GF-D8 (cell line): ENCODE measurements at places on chromosomes 2 and 18.

GRCh38 chr2:30255466-30256408 lies 24.4 kb downstream of the LBH start:
- DNase-seq: no peak

- DNase-seq: no peak
Measured at GRCh38 chr2:127573771-127574170, 38.3 kb downstream of the MYO7B start.

DNA sequence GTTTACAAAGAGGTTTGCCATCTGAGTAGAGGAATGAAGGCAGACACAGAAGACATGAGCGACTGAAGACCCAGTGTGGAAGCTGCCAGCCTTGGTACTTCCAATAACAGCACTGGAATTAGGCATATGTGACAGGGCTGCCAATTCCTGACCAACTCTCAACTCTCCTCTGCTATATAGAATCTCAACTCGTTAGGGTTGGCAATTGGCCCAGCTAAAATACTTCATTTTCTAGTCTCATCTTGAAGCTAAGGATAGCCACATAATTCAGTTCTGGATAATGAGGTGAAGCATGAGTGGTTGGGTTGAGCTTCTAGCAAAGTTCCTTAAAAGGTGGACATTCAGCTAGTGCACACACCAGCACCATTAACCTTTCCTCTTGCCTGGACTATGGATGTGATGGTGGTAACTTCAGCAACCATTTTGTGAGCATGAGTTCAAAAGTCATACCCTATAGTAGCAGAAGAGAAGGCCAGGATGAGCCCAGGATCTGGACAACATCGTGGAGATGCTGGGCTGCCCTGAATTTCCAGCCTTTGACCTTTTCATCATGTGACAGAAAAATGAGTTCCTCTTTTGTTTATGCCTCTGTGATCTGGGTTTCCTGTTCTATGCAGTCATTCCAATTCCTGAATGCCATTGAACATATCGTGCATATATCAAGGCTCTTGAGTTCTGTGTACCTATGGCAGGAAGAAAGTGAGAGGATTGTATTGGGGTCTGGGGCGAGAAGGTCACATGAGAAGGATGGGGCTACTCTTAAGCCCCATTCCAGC lies 68.1 kb upstream of the HAAO start:
- DNase-seq: no peak

DNA sequence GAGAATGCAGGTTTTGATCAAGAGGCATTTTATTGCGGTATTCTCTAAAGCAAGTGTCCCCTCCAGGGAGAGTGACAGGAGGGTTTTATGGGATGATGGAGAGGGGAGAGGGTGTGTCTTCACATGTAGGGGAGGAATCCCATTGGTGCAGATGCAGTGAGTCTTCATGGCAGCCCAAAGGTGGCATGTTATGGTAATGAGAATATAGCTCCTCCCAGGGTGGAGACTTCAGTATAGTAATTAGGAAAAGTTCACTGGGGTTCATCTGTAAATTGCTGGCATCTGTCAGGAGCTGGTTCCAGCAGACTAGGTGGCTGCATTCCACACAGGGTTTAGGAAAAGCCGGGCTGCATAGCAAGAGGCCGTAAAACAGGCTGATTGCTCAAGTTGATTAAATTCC lies 230.7 kb upstream of the CCDC68 start:
- DNase-seq: no peak

- no peak for DNase-seq
Measured at GRCh38 chr2:207934720-207935119, 90.6 kb downstream of the PLEKHM3 start.

GRCh38 chr2:175964195-175964594 lies 37.9 kb downstream of the LNPK start:
- DNase-seq: no peak

DNA sequence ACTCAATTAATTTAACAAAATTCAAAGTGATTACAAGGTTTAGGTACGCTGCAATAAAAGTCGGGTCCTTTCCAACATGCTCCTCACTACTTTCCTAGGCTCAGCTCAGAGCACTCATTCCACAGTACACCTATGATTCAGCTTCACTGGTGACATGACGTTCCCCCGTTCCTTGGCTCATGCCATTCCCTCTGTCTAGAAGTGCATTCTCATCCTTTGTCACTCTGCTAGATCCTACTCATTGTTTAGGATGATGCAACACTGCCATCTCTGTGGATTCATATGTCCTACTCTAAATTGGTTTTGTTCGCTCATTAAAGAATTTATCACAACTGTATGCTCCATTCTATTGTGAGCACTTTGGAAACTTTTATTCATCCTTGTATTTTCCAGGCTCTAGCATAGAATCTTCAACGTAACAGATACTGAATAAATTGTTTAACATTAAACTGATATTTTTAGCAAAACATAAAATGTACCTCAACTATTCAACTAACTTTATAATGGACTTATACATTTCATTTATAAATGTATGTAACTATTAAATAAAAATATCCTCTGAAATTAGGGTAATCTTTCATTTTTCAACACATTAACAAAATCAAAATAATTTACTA lies 78.6 kb downstream of the FAM228A start:
- no peak for DNase-seq

GRCh38 chr2:188319838-188320237 lies 28.2 kb downstream of the GULP1 start:
- no peak for DNase-seq

DNA sequence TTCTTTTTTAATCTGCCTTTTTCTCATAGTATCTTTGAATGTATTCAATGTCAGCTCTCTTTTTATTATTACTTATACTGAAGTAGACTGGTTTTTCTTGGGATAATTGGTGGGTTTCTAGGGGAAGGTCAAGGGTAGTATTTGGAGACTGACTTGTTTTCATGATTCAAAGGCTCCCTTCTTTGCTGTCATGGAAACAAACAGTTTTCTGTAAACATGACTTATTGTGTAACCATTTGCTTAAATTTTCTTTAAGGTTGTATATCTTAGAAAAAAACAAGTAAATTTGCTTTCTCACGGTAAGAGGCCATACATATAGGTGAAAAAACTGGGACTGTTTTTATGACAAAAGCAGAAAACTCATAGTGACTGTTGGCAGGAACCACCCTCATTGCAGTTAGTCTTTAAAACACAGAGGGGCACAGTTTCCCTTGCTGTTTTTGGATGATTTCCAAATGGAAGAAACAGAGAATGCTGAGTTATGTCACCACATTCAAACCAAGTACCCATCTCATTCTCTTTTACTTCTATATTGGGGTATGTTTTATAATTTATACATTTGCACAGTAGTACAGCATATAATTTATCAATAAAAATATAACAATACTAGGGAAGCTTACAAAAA lies 5.8 kb upstream of the RDH14 start:
- no peak for DNase-seq

DNA sequence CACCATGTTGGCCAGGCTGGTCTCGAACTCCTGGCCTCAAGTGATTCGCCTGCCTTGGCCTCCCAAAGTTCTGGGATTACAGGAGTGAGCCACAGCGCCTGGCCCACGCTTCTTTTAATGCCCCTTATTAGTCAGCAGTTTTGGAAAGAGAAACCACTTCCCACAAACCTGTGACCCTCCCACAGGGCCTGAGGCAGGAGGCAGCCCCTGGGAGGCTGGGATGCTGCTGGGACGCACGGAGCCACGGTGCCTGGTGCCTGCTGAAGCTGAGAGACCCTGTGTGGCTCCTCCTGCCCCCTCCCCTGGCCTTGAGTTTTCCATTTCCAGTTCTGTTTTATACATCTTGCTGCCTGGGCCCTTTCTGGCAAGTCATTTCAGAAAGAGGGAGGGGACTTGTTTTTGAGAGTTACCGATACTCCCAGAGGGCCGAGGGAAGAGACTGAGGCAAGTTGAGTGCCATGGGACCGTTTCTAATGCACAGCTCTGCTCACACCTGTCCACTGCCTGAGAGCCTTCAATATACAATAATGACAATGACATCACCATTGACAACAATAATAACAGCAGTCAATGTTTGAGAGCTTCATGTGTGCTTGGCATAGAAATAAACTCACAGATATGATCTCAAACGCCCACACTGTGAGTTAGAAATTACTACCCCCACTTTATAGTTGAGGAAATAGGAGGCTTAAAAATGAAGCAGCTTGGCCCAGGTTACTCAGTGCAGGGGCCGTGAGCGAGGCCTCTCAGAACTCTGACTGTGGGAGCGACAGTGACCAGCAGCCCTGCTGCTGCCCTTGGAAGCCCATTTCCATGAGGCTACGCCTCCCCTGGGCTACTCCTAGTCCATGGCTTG lies 78.1 kb upstream of the YWHAQ start:
- no peak for DNase-seq

DNA sequence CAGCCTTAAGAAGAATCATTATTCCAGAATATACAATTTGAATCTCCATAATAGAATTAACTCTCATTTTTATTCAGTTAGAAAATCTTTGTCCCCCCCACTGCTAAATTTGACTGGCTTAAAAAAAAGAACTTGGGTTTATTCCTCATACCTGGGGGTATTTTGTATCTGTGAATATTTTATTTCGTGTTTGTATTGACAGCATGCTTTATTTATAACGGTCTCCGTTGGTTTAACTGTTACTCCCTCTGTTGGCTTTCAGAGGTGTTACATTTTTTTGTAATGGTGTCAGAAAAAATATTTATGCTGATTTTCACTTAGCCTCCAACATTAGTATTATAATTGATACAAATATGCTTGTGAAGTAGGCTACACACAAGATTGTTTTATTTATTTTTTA lies 109.1 kb downstream of the HAUS1 start:
- DNase-seq: no peak
